ENCODE measurements at places on chromosomes 2 and 18.

DNA sequence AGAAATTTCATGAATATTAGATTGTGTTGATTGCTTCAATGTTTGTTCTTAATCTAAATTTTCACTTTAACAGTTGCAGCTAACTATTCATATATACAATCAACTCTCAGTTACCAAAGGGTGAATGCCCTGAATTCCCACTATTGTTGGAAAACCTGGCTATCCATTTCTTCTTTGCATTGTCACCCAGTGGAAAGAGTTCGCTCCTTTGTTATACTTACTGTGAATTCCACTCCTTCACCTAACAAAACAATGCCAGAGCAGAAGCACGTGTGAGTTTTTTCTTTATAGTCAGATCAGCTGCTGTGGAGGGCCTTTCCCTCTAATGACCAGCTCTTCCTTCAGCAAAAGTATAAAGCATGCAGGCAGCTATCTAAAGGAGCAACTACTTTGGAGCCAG is 409.2 kb upstream of the NRP2 start:
- no peak for DNase-seq

GRCh38 chr2:19855542-19856431 is 46.0 kb downstream of the TTC32 start:
- no peak for DNase-seq

GRCh38 chr2:111235192-111236015 is 114.7 kb downstream of the BCL2L11 start:
- DNase-seq: no peak

GRCh38 chr2:138432971-138433370 is 68.6 kb upstream of the SPOPL start:
- no peak for DNase-seq

DNA sequence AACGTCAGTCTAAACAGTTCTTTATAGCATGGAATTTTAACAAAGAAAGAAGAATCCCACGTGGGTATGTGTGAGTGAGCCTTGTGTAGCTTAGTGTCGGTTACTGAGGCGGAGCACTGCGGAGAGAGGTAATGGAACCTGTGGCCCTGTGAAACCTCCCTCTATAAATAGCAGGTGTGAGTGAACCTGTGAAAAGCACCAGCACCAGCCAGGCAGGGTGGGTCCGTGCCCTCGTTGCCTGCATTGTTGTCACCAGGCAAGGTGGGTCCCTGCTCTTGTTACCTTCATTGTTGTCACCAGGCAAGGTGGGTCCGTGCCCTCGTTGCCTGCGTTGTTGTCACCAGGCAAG is 4.7 kb downstream of the CTDP1 start:
- DNase-seq: no peak

GRCh38 chr2:119723784-119724467 is 35.8 kb upstream of the PTPN4 start:
- DNase-seq: no peak

DNA sequence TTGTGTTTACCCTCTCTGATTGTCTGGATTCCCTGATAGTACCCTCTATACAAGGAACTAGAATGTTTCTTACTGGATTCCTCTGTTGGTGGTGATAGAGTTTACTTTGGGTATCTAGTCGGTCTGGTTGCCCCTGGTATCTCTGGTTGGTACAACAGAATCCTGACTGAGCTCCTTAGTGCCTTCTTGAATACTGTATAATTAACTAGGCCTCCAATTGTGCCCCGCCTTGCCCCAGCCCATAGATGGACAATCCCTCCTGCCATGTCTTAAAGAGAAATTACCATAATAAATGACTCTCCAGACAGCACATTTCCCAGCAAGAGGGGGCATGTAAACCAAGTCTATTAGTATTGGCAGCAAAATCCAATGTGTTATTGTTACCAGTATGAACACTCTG is 2.3 kb downstream of the SCN1A start:
- DNase-seq: no peak

DNA sequence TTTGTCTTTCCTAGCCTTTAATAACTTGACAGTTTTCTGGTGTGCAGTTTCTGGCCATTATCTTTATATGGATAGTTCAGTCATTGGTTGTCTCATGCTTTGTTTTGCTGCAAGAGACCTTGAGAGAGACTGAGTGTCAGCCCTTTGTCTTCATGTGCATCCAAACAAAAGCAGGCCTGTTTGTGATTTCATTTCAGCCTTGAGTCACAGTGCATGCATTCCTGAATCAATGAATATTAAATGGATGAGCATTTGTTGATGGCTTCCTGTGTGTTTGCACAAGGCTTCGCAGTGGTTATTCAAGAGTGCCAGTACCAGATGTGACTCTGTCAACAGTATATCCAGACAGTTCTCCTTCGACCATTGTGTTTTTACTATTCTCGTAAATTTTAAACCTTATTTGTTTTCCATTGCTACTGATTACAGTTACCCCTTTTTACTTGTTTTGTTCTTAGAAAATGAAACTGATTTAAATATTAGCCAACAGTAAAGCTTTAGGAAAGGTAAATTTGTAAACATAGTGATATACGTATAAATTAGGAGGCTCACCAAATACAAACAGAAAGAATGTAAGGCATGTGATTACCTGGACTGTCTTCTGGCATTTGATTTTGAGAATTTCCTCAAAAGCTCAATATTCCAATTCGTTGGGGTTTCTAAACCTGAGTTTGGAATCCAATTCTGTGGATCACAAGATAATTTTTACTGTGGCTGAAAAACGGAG is 319.8 kb downstream of the CTNNA2 start:
- no peak for DNase-seq

DNA sequence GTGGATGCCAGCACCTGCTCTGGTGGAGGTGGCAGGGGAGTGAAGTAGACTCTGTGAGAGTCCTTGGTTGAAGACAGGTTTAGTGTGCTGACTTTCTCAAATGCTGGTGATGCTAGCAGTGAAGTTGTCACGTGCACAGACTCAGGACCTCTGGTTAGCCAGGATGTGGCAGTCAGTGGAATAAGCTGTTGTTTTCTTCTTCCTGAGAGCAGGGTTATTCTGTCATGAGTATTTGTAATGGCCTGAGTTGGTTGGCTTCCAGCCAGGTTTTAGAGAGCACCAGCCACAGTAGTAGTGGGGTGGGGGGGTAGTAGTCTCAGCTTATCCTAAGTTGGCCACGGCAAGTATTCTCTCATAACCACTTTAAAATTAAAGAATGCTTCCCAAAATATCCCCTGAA is 238.5 kb upstream of the FBXO11 start:
- DNase-seq: no peak

- no peak for DNase-seq
Observed at GRCh38 chr2:39260087-39260486, 16.3 kb upstream of the CDKL4 start.

- no peak for DNase-seq
Observed at GRCh38 chr2:102063487-102063911, 71.7 kb downstream of the IL1R2 start.

GRCh38 chr2:40123326-40123725 is 328.6 kb downstream of the SLC8A1 start:
- DNase-seq: no peak

- no peak for DNase-seq
Observed at GRCh38 chr2:30798536-30798991, 8.7 kb downstream of the CAPN13 start.

DNA sequence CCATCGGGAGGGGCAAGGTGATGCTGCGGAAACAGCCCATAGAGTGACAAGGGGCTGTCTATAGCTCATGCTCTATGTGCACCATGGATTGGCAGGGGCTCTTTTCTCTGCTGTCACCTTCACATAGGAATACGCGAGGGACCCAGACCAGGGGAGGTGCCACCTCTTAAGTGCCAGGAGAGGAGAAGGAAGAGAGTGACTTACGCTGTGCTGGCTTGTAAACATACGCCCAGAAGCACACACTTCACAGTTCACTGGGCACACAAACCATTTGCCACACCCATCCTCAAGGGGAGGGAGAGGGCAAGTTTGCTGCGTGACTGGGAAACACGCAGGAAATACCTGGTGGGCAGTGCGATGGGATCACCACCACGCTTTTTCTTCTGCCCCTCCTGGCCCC is 65.1 kb upstream of the GPR45 start:
- no peak for DNase-seq

DNA sequence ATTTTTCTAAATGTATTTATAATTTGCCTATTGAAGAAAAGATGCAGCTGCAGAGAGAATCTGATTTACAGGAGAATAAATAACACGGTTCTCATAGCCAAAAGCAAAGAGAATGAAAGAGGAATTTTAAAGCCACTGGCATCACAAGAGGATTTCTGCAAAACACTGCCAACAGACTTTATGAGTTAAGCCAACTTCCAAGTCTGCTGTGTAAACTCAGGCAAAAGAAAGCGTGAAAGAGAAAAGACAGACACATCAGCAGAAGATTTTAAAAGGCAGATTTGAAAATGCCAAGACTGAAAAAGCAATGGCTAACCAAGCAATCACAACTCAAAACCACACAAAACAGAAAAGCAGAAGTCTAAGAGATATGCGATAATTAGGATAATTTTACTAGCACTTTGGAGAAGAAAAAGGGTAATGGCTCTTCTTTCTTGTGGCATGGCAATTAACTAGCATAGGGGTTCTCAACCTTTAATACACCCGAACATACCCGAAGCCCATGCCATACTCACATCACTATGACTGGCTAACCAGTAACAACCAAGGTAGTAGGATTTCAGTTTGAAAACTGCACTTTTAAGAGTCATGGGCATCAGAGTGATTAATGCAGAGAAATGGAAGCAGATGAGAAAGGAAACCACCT is 4.9 kb downstream of the DARS1 start:
- DNase-seq: no peak

- no peak for DNase-seq
Observed at GRCh38 chr2:53629501-53629900, 138.1 kb upstream of the CHAC2 start.

DNA sequence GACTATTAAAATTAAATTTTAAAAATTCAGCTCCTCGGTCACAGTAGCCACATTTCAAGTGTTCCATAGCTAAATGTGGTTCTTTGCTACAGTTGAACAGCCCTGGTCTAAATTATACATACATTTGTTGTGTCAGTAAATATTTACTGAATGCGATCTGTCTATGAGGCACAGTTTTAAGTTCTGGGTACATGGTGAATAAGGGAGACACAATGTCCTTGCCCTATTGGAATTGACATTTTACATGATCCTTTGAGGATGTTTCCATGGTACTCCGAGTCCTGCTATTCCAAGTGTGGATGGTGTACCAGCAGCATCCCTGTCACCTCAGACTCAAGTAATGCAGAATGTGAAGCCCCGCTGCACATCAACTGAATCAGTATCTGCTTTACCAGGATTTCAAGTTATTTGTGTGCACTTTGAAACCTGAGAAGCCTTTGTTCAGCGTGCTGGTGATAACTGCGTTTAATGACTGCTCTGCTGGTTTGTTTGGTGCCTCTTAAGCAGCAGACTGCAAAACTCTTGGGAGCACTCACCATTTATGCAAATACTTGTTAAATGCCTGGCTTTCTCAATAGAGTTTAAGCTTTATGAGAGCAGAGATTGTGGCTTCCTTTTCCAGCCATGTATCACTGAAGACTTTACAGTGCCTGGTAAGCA is 1.5 kb downstream of the GALNT1 start:
- DNase-seq: no peak

DNA sequence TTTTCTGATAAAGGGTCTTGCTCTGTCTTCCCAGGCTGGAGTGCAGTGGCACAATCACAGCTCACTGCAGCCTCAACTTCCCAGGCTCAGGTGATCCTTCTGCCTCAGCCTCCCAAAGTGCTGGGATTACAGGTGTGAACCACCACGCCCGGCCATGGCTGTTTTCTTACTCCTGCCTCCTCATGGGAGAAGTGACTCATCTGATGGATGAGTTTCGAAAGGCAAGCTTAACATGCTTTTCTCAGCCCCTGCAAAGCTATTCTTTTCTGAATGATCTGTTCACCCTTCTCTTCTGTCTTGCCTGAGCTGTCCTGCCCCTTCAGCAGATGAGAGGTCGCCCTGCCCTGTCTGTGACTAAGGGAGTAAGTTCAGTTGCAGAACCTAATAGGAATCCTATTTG is 929 bp upstream of the CREG2 start:
- no peak for DNase-seq

DNA sequence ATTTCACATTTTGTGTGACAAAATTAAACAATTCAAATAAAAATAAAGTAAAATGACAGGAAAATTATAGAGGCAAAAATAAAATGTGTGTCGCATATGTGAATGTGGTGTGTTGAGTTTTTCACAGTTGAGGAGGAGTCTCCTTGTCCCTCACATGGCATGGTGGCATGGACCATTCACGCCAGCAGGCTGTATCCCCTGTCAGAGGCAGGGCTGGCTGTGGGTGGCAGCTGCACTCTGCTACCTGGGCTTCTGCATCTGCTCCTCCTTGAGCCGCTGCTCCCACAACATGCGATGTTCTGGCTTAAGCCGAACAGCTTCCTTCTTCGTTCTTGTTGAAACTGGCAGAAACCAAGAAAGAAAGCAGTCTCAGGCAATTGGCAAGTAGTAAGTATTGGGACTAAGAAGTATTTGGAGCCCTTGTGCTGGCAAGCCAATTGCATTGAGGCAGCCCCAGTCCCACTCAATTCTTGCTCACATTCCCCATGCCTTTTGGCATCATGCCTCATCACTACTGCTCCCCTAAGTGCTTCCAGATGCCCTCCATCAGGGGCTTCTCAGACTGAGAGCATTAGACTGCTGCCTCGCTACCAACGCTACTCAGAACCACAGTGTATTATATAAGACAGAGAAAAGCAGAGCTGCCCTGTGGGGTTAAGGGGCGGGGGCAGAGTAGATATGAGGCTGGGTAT is 177.9 kb upstream of the NABP1 start:
- DNase-seq: no peak

- no peak for DNase-seq
Observed at GRCh38 chr2:228559774-228560415, 378.4 kb upstream of the SPHKAP start.

- DNase-seq: no peak
Observed at GRCh38 chr18:45834306-45834705, 8.8 kb downstream of the SIGLEC15 start.

DNA sequence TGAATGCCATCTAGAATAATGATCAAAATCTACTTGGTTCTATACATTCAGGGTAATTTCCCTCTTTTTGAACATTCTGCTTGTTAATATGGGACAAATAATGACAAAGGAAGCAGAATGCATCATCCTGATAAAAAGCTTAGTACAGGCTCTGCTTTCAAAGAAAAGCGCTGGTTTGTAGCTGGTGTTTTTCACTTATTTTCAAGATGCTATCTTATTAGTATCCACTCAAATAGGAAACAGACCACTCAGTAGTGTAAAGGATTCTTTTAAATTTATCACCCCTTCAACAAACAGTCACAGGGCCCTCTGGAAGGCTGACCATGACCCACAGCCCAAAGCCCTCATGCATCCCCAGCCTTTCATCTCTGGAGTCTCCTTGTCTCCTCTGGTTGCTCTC is 18.0 kb upstream of the AFF3 start:
- DNase-seq: no peak

GRCh38 chr2:194526121-194526520 is 1130.9 kb upstream of the SLC39A10 start:
- no peak for DNase-seq
